Colonic mucosa (tissue), 4 donors: ENCODE measurements at places on chromosomes 2 and 18. TPM values are rescaled to one million over a fixed set of nuclear protein-coding genes. Genes with fewer than 3 reads are reported as not detected.

DNA sequence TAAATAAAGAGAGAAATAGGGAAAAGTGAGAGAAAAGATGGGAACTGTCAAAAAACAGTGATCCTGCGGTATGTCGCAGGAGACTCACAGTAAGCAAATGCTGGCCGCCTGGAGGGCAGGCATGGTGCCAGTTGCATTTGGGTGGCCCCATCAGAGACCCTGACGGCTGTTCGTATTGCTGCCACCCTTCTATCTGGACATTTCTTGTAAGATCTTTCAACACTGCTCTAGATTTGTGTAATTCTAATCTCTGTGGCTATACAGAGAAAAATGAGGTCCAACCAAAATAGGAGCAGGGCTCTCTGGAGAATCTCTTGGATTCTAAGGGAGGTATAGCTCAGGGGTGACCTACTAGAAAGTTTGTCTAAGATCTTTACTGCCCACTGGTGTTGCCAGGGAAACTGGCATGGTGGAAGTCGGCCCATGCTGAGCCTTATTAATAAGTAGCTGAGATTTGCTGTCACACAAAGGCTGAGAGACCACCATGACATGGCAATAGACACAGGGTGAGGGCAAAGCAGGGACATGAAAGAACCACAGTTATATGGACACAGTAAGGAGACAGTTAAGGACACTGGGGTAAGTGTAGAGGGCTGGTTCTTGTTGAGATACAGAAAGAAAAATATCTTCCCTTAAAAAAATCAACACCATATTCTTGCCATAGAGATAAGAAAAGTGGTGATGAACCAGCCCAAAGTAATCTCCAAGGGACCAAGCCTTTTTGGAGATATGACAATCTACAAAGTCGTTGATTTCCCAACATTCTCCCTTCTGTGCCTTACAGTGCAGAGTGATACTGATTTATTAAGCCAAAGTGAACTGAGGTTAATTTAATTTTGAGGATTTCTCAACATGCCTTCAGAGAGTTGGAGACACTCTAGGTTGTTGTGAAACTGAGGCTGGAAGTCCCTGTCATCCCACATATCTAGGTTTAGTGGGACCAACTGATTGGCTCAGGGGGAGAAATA lies 26.4 kb upstream of the FZD7 start:
- no peaks in the 10 kb centered on the region for H3K36me3 ChIP-seq
- H3K4me3 ChIP-seq = no peak overlapping the region
- no peak overlapping the region for H3K27ac ChIP-seq
- DNase-seq = no peak

DNA sequence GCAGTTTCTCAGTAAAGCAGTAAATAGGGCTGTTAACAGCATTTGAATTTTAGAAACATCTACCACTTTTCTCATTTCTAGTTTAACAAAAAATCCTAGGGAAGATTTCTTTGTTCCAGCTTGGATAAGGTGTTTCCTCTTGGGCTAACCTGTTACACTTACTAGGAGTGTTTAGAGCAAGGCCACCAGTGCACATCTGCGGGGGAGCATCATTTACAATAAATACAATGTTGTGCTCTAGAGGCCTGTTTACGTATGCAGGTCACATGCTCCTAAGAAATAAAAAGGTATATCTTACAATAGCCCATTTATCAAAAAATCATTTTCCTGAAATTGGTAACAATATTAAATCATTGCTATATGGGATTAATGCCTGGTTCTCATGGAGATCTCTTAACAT lies 8.1 kb downstream of the ZNF638 start:
- H3K36me3 ChIP-seq = no peaks in the 10 kb centered on the region
- H3K4me3 ChIP-seq = no peak overlapping the region
- DNase-seq = no peak
- no peaks in the 10 kb centered on the region for H3K27me3 ChIP-seq

- H3K4me3 ChIP-seq = no peak overlapping the region
- H3K4me1 ChIP-seq = no peaks in the 10 kb centered on the region
- no peaks in the 10 kb centered on the region for H3K36me3 ChIP-seq
- no peak for DNase-seq
Observed at GRCh38 chr2:202158796-202159195, 79.6 kb downstream of the SUMO1 start.

The HTR2B gene
- not detected for total RNA-seq

DNA sequence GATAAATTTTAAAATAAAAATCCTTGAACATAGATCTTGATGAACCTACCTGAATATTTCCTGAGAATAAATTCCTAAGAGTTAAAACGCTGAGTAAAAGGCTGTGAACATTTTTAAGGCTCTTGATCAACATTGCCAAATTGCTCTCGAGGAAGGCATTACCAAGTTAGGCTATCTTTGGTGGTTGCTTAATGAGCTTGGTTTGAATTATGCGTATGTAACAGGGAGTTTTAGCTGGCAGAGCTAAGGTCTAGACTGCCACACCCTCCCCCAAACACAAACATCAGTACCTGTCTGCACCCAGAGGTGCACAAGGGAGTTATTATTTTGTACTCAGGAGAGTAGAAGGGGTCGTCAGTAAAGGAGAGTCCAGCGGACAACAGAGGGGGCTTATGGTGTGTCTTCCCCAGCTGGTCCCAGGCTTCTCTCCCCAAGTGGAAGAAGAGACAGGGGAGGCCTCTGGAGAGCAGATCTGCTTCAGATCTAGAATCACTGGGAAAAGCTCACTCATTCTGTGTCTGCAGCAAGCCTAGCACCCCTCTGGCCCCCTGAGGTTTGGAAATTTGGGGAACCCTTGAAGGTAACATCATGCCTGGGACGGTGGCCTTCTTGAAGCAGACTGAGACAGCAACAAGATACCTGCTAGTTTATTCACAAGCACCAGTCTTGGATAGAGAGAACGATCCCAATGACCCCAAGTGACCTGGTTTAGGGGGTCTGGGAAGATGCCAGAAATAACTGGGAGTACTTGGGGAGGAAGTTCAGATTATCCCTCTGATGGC lies 197.2 kb upstream of the ID2 start:
- H3K4me3 ChIP-seq = no peak overlapping the region
- H3K4me1 ChIP-seq = no peaks in the 10 kb centered on the region
- no peak for DNase-seq

The PRSS56 gene
- not detected for total RNA-seq

The WNT10A gene
- 0.61 TPM for total RNA-seq

The ZSCAN30 gene
- 7.8 TPM for total RNA-seq

DNA sequence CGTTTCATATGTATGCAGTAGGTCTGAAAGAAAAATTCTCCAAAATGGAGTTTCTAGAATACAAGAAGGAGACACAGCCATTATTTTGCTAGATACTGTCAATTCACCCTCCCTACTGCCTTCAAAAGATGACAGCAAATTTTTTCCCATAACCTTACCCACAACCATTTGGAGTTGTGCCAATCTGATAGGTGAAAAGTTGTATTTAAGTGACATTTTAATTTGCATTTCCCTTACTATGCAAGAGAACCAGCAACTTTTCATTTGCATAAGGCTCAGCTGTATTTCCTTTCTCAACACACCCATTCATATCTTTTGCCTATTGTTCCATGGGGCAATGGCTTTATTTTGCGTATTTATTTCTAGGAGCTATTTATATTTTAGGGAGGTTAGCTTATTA lies 31.4 kb upstream of the IL18RAP start:
- DNase-seq = no peak
- no peaks in the 10 kb centered on the region for H3K4me1 ChIP-seq
- no peak overlapping the region for H3K27ac ChIP-seq
- H3K27me3 ChIP-seq = no peaks in the 10 kb centered on the region
- H3K4me3 ChIP-seq = no peak overlapping the region

The YPEL5 gene
- total RNA-seq = 26.7 TPM

DNA sequence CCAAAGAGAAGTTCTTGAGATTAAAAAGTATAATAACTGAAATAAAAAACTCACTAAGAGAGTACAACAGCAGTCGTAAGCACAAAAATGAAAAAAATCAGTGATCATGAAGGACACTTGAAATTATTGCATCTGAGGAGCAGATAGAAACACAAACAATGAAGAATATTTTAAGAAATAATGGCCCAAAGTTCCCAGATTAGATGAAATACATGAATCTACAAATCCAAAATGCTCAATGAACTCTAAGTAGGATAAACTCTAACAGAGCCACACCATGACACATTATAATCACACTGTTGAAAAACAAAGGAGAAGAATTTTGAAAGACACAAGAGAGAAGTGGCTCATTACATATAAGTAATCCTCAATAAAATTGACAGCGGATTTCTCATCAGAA lies 31.9 kb upstream of the EMILIN2 start:
- no peak overlapping the region for H3K4me3 ChIP-seq
- H3K4me1 ChIP-seq = no peaks in the 10 kb centered on the region
- DNase-seq = no peak
- H3K27ac ChIP-seq = no peak overlapping the region
- H3K36me3 ChIP-seq = no peaks in the 10 kb centered on the region

- H3K4me1 ChIP-seq = no peaks in the 10 kb centered on the region
- H3K27me3 ChIP-seq = no peaks in the 10 kb centered on the region
- no peaks in the 10 kb centered on the region for H3K36me3 ChIP-seq
- H3K4me3 ChIP-seq = no peak overlapping the region
- H3K27ac ChIP-seq = no peak overlapping the region
Observed at GRCh38 chr2:18934886-18935285, 345.5 kb upstream of the NT5C1B start.

DNA sequence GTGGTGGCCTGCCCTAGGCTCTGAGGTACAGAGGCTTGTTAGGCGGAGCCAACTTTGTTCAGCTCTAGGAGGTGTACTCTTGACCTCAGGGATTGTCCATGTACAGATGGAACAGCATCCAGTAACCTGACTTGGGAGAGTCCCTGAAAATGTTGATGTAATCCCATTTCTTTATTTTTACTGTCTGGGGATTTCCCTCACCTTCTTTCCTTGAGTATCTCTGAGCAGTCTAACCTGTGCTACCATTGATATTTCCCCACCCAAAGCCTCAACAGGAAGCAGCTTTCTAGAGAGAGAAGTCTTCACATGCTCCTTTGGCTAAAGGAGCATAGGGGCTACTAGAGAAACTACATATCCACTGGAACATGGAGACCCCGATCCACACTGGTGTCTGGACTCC lies 10.4 kb downstream of the IL36A start:
- DNase-seq = no peak
- H3K27me3 ChIP-seq = no peaks in the 10 kb centered on the region
- H3K36me3 ChIP-seq = no peaks in the 10 kb centered on the region

The GPBAR1 gene
- 1.1 TPM for total RNA-seq

DNA sequence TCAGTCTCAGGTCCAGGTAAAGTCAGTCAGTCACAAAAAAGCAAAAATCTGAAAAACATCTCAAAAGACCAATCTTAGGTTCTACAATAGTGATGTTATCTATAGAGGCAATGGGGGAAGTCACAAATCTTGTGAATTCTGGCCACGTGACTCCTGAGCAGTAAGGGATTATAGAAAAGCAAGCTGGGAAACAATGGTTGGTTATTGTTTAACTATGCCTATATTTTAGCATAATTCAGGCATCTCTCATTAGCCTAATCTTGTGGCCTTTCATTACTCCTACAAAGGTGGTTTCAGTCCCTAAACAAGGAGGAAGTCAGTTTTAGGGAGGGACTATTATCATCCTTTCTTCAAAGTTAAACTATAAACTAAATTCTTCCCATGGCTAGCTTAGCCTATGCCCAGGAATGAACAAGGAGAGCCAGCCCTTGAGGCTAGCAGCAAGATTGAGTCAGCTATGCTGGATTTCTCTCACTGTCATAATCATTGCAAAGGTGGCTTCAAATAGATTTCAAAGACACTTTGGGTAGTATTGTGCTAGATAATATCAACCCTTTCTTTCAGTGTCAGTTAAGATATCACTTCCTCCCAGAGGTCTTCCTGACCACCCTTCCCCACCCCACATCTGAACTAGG lies 56.4 kb upstream of the ITGA6 start:
- H3K4me1 ChIP-seq = peaks cover 6% of the 10 kb centered on the region
- no peaks in the 10 kb centered on the region for H3K36me3 ChIP-seq

GRCh38 chr2:96082211-96083063 lies 33.9 kb downstream of the ADRA2B start:
- H3K4me3 ChIP-seq = no peak overlapping the region
- H3K27ac ChIP-seq = no peak overlapping the region
- H3K4me1 ChIP-seq = no peaks in the 10 kb centered on the region
- H3K36me3 ChIP-seq = no peaks in the 10 kb centered on the region

- H3K27ac ChIP-seq = no peak overlapping the region
- H3K36me3 ChIP-seq = no peaks in the 10 kb centered on the region
- no peak overlapping the region for H3K4me3 ChIP-seq
- no peak for DNase-seq
- no peaks in the 10 kb centered on the region for H3K4me1 ChIP-seq
Observed at GRCh38 chr2:86783615-86784339, 6.9 kb downstream of the CD8A start.

GRCh38 chr18:36186461-36187192 lies 670 bp upstream of the MOCOS start:
- no peaks in the 10 kb centered on the region for H3K36me3 ChIP-seq
- peak; percentile 73 for DNase-seq

The C2orf15 gene
- 3.1 TPM for total RNA-seq

GRCh38 chr2:168751104-168751740 lies 51.2 kb upstream of the NOSTRIN start:
- no peaks in the 10 kb centered on the region for H3K27me3 ChIP-seq
- H3K27ac ChIP-seq = no peak overlapping the region
- H3K4me1 ChIP-seq = no peaks in the 10 kb centered on the region
- no peak overlapping the region for H3K4me3 ChIP-seq
- H3K36me3 ChIP-seq = no peaks in the 10 kb centered on the region
- DNase-seq = no peak

The FBXO48 gene
- 2.3 TPM for total RNA-seq

DNA sequence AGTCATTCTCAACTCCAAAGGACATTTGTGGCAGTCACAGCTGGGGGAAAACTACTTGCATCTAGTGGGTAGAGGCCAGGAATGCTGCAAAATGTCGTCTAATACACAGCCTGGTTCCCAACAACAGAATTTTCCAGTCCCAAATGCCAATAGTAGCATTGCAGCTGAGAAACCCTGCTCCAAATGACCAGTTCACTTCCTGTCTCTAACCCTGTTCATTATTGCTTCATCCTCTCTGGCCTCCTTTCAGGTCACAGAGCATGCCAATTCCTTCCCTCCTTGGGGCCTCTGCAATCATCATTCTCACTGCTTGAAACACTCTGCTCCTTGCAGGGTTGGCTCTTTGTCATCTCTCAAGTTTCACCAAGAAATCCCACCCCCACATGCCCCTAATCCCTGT lies 139.1 kb downstream of the IRS1 start:
- H3K27ac ChIP-seq = no peak overlapping the region
- no peaks in the 10 kb centered on the region for H3K4me1 ChIP-seq
- DNase-seq = peak; percentile 56
- no peaks in the 10 kb centered on the region for H3K36me3 ChIP-seq
- H3K27me3 ChIP-seq = no peaks in the 10 kb centered on the region

The CENPA gene
- total RNA-seq = 22.7 TPM

GRCh38 chr2:133561045-133561852 lies 7.0 kb downstream of the NCKAP5 start:
- H3K4me3 ChIP-seq = no peak overlapping the region
- no peaks in the 10 kb centered on the region for H3K36me3 ChIP-seq
- DNase-seq = peak; percentile 25
- no peak overlapping the region for H3K27ac ChIP-seq
